ENCODE measurements at places on chromosomes 2 and 18.

- DNase-seq, result no peak
Observed at GRCh38 chr18:9690418-9691188, 17.5 kb upstream of the RAB31 start.

DNA sequence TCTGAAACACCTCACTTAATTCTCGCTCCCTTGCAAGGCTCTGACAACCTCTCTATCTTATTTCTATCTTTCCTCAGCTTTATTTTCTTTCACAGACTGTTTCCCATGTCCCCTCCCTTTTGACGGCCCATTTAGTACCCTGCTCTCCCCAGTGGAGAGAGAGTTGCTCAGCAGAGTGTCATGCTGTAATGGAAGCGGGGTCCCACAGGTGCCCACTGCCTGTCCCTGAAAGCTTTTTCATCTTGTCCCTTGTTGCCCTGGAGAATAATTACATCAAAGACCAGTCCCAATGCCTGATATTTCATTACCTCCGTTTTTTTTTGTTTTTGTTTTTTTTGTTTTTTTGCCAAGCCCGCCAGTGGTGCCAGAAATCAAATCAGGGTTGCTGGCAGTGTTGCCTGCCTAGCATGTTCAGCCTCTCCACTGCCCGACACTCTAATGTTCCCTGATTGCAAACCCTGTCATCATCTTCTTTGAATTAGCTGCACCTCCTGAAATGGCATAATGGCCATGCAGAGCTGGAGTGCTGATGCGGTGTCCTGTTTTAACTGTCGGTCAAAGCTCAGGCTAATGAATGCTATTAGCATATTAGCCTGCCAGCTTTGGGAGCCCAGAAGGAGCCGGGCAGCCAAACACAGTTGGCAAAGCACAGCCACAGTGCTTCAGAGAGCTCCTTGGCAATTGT lies 71.2 kb upstream of the CAVIN2 start:
- no peak for DNase-seq

- DNase-seq, result peak; percentile 35
Observed at GRCh38 chr2:222993920-222994650, 57.9 kb upstream of the KCNE4 start.

DNA sequence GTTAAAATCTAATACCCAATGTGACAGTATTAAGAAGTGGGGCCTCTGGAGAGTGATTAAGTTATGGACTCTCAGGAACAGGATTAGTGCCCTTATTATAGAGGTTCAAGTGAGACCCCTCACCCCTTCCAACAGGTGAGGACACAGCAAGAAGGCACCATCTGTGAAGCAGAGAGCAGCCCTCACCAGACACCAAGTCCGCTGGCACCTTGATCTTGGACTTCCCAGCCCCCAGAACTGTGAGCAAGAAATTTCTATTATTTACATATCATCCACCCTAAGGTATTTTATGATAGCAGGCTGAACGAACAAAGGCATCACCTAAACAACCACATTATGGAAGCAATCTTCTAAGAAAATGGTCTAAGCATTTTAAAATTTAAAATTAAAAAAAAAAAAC lies 59.0 kb downstream of the HDAC4 start:
- no peak for DNase-seq

- DNase-seq, result no peak
Observed at GRCh38 chr18:6745504-6746031, 16.1 kb downstream of the ARHGAP28 start.

GRCh38 chr18:71223486-71223885 lies 934.6 kb downstream of the SOCS6 start:
- no peak for DNase-seq

DNA sequence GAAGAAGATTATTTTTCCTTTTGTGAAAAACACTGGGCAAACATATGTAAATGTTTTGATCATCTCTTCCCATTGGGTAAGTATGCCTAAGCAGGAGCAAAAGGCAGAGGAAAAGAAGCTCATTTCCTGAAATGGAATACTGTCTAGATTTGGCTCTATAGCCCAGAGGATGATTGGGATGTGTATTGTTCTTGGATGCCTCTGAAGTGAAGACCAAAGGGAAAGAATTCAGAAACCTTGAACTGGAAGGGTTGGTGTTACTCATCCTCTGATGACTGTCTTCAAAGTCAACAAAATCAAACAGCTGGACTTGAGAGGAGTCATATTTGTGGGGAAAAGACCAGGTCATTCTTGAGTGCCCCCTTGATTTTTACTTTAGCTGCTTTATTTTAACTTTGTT lies 112.6 kb upstream of the NT5C1B start:
- no peak for DNase-seq

GRCh38 chr2:115412501-115412900 lies 970.1 kb downstream of the DPP10 start:
- no peak for DNase-seq

- DNase-seq, result no peak
Observed at GRCh38 chr2:130894326-130894942, 57.7 kb downstream of the ARHGEF4 start.

DNA sequence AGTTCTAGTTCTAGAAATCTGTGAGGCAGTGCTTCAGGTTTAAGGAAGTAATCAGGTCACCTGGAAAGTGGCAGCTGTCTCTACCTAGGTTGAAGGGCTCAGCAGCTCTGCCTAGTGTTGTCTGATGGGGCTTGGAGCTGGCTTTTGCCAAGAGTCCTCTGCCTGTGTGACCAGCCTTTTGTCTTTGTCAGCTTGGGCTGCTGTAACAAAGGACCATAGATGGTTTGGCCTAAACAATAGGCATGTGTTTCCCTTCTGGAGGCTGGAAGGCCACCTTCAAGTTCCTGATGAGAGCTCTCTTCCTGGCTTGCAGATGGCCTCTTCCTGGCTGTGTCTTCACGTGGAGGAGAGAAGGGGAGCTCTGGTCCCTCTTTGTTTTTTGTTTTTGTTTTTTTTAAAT lies 13.3 kb downstream of the UBE2F start:
- no peak for DNase-seq

DNA sequence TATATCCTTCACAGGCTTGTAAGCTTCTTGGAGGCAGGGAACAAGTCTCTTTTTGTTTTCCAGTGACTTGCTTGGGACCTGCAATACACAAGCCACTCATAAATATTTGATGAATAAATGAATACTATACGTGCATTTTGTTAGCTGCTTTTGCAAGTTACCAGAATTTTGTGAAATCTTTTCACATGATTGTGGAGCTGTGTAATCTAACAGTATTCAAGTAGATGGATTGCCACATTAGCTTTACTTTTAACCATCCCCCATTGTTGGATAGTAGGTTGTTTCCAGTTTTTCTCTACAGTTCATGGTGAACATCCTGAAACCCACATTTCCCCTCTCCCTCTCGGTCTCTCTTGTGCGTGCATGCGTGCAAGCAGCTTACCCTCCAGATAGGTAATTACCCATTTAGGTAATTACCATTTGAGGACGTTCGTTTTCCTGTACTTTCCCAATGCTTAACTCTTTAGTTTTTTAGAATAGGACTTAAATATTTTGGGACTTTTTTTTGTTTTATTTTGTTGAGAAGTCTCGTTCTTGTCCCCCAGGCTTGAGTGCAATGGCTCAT lies 12.5 kb downstream of the ZNF407 start:
- DNase-seq, result no peak

DNA sequence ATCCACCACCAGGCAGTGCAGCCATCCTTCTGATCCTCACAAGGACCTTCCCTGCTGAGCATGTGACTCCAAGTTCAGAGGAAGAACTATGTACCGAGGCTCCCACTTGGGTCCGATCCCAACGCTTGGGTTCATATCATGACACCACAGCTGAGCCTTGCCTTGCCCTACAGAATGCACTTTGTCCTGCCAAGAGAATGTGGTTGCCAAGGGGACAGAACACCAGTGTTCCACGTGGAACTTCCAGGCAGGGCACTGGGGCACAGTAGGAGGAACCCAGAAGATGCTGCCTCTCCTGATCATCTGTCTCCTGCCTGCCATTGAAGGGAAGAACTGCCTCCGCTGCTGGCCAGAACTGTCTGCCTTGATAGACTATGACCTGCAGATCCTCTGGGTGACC lies at the start of gene TEX51:
TEX51 (plus strand) TSS at position 255 of the 400 bp plus-strand sequence; CDS start at position 284, 29 bp downstream.
- no peak for DNase-seq

DNA sequence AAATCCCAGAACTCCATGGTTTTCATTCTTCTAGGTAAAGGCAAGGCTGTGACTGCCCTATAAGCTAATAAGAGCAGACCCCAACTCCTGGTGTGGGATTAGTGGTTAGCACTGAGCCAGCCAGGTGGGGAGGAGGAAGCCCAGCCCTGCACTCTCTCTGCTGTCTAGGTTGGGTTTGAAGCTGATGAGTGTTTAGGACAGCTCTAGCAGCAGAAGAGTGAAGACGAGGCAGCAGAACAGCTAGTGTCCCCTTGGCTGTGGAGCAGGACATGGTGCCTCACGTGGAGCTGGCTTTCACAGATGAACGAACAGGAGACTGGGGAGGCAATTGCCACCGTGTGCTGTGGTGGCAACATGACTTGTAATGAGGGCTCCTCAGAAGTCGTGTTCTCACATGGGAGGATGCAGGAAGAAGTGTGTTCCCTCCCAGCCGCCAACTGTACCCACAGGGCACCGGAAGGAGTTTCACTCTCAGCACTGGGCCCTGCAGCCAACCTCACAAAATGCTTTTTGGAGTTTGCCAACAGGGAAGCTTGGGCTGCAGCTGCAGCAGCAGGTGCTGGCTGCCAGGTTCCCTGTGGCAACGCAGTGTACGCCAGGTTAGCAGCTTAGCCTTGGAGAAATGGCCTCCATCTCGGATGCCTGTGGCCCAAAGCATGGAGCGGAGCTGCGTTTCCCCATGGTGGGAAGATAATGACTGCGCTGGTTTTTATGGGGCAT lies 328.2 kb downstream of the SETBP1 start:
- no peak for DNase-seq

DNA sequence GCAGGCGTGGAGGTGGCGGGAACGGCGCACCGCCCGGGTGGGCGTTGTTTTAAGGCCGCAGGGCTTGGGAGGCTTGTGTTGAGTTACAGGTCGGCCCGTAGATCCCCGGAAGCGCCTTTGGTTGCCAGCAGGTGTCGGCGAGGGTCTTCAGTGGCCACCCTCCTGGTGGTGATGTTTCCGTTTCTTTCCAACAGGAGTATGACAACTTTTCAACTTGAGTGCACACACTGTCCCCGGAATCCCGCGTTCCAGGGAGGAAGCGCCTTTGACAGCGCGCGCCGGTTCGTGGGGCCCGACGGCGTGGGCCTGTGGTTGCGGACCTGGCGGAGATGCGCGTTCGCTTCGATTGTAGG lies 1.0 kb upstream of the HDAC4 start:
- DNase-seq, result peak; percentile 69

DNA sequence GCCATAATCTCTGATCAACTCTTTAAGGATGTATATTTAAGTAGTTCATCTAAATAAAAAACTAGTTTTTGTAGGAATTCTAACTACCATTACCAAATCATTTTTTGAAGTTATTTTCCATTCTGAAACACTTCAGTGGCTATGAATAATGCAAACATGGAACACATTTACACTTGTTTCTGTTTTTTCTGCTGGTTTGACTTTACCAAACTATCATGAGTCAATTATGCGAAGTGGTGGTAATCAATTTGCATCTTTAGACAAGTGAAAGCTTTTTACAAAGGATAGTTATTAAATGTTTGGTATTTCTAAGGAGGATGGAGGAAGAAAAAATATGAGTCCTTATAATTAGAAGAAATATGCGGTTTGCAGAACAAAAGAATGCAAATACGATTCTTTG lies 202.0 kb upstream of the MMADHC start:
- no peak for DNase-seq

DNA sequence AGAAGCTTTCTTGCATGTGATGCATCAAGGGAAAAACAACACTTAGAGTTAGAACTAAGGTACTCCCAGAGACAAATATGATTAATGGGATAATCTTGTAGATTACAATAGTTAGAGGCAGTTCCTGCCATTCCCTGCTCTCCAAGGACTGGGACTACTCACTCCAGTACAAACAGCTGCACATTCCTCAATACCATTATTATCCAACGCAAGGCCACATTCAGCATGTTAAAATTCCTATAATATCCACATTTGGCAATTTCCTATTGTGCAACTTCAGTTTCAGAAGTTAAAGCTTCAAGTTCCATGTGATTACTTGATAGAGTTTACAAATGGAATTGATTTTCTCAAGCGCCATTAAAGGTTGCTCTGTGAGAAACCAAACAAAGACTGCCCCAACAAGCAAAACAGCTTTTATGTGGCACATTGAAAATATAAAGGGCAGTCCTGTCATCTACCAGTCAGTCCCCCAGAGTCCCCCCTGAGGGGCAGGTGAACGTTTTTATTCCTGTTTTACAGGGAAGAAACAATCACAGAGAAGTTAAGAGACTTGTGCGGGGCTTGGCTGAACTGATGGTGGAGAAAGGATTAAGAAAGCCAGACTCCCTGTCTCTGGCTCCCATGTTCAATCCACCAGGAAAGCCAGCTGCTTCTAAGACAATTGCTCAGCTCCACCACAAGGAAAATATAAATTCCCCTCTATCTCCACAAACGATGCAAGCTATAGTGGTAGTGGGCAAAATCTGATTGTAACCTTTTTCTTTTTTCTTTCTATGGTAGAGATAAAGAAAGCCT lies 72.6 kb downstream of the TXNL1 start:
- no peak for DNase-seq

DNA sequence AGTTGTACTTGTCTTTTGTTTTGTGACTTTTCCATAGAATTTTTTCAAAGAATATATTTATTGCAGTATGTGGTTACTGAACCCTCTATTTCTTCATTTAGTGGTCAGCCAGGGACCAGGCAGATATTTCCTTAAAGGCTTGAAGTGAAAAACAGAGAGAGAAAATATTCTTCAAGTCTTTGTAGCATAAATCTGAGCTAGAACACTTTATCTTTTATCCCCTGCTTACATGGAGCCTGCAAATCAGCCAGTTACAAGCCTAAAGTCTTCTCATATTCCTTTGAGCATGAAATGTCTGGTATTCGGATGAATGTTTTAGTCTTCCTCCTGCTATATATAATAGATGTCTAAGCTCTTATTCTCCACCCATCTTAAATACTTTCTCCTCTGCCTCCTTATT lies 1557.5 kb upstream of the ACVR2A start:
- DNase-seq, result no peak

- DNase-seq, result no peak
Observed at GRCh38 chr2:241111440-241111805, 9.3 kb upstream of the MTERF4 start.

Data from renal pelvis (tissue), 12 donors.